ENCODE measurements at places on chromosomes 3 and 15. TPM values are rescaled to one million over a fixed set of nuclear protein-coding genes. Genes with fewer than 3 reads are reported as not detected.

GRCh38 chr3:8962226-8962861, 928 bp downstream of the RAD18 start:
- DNase-seq = no peak
- no peaks in the 10 kb centered on the region for H3K27me3 ChIP-seq
- H3K4me1 ChIP-seq = peaks cover 22% of the 10 kb centered on the region
- no peaks in the 10 kb centered on the region for H3K36me3 ChIP-seq
- peak overlapping the region; percentile 91 for H3K27ac ChIP-seq

DNA sequence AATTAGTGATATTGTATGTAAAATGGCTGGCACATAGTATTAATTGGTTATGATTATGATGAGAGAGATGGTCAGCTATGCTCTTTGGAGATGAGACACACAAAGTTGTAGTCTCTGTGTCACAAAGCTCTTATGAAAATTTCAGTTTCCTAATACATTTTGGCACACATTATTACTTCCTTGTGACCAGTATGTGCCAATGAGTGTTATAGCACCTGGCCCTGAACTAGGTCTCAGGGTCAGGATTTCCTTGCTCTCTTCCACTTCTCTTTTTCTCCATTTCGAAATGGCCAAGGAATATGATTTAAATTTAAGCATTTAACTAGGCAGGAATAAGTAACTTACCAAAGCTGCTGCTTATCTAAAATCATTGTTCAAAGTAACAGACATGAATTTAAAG, 28.0 kb downstream of the TIPARP start:
- H3K27me3 ChIP-seq = no peaks in the 10 kb centered on the region
- no peak overlapping the region for H3K4me3 ChIP-seq
- DNase-seq = no peak
- no peak overlapping the region for H3K27ac ChIP-seq
- no peaks in the 10 kb centered on the region for H3K36me3 ChIP-seq

DNA sequence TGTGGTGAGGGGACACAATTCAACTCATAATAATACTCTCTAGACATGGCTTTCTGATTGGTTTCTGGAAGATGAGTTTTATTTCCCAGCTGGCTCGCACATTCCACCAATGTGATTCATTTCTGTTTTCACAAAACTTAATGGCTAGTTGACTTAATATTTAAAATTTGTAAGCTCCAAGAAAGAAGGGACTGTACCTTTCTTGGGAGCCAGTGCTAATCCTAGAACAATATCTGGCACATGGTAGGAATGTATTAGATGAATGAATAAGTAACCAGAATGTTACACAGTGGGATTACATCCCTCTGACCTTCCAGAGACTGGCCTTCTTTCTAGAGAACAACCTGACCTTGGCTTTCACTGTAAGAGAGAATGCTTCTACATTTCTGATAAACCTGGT, 262.8 kb downstream of the RORA start:
- no peak overlapping the region for H3K27ac ChIP-seq
- no peak for DNase-seq
- H3K36me3 ChIP-seq = no peaks in the 10 kb centered on the region
- H3K27me3 ChIP-seq = no peaks in the 10 kb centered on the region

DNA sequence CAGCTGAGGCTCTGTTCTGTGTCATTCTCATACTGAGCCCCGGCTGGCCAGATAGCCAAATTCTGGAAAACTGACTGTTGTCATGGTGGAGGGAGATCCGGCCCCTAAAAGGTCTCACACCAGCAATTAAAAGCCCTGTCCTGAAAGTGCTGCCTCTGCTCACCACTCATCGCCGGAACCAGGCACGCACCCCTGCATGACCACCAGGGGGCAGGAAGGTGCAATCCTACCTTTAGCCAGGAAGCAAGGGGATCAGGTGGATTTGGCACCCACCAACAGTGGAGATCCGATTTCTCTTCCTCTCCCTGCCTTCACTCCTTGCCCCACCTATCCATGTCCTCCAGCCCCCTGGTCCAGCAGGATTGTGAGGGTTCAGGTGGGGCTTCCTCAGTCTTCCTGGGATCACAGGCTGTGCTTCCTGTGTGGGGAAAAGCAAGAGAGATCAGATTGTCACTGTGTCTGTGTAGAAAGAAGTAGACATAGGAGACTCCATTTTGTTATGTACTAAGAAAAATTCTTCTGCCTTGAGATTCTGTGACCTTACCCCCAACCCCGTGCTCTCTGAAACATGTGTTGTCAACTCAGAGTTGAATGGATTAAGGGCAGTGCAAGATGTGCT, 16.1 kb upstream of the CACNA2D2 start:
- no peak overlapping the region for H3K27ac ChIP-seq
- no peaks in the 10 kb centered on the region for H3K27me3 ChIP-seq
- H3K4me3 ChIP-seq = no peak overlapping the region
- peak; percentile 77 for DNase-seq

GRCh38 chr3:171829841-171830517, 13.2 kb upstream of the TMEM212 start:
- peak; percentile 72 for DNase-seq
- peak overlapping the region; percentile 42 for H3K27ac ChIP-seq
- H3K4me3 ChIP-seq = no peak overlapping the region
- H3K27me3 ChIP-seq = no peaks in the 10 kb centered on the region

GRCh38 chr3:134282659-134283047, 32.0 kb upstream of the RYK start:
- no peak for DNase-seq
- no peak overlapping the region for H3K27ac ChIP-seq
- H3K4me3 ChIP-seq = no peak overlapping the region

- H3K4me3 ChIP-seq = no peak overlapping the region
- no peak for DNase-seq
- peaks cover 46% of the 10 kb centered on the region for H3K27me3 ChIP-seq
- H3K4me1 ChIP-seq = no peaks in the 10 kb centered on the region
Measured at GRCh38 chr3:126417515-126417914, 22.8 kb downstream of the CFAP100 start.

DNA sequence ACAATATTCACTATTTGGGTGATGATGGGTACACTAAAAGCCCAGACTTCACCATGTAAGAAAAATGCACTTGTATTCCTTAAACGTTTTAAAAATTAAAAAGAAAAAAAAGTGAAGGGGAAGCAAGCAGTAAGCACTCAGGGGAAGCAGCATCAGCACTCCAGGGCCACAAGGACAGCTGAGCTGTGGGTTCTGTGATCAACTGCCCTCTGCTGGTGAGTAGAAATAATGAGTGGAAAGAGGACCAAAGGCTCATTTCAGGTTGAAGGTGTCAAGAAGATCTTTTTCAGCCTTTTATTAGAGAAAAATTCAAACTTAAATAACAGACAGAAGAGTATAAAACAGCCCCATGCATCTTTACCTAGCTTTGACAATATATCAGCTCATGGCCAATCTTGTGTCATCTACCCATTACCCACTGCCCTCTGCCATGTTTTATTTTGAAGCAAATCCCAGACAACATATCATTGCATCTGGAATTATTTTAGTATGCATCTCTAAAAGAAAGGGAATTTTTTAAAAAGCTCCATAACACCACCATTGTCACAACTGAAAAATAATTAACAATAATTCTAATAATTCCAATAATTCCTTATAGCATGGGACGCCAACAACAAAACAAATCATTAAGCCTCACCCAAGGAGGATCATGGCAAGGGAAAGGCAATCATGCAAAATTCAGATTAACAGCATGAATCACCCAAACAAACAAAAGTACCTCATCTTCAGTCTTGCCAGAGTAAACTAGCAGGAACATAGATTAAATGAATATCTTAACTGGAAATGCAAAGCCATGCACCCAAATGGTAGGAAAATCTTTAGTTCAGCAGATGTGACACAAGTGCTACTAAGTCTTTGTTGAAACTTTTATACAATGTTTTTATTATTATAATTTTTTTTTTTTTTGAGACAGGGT, 42.5 kb downstream of the TAMM41 start:
- H3K27me3 ChIP-seq = no peaks in the 10 kb centered on the region
- no peaks in the 10 kb centered on the region for H3K4me1 ChIP-seq
- no peaks in the 10 kb centered on the region for H3K36me3 ChIP-seq
- no peak overlapping the region for H3K27ac ChIP-seq

GRCh38 chr15:39592500-39592899, 11.6 kb downstream of the THBS1 start:
- H3K27ac ChIP-seq = no peak overlapping the region
- H3K4me1 ChIP-seq = peaks cover 10% of the 10 kb centered on the region
- DNase-seq = peak; percentile 13
- no peak overlapping the region for H3K4me3 ChIP-seq
- H3K27me3 ChIP-seq = no peaks in the 10 kb centered on the region
- H3K36me3 ChIP-seq = peaks cover 78% of the 10 kb centered on the region

- H3K36me3 ChIP-seq = no peaks in the 10 kb centered on the region
- no peak overlapping the region for H3K4me3 ChIP-seq
- no peak overlapping the region for H3K27ac ChIP-seq
- H3K4me1 ChIP-seq = no peaks in the 10 kb centered on the region
- no peak for DNase-seq
- no peaks in the 10 kb centered on the region for H3K27me3 ChIP-seq
Measured at GRCh38 chr3:1855841-1856240, 242.8 kb upstream of the CNTN4 start.

GRCh38 chr15:56215769-56216168, 27.9 kb downstream of the RFX7 start:
- DNase-seq = no peak
- H3K4me1 ChIP-seq = no peaks in the 10 kb centered on the region
- H3K27ac ChIP-seq = no peak overlapping the region
- H3K36me3 ChIP-seq = no peaks in the 10 kb centered on the region
- H3K27me3 ChIP-seq = no peaks in the 10 kb centered on the region
- no peak overlapping the region for H3K4me3 ChIP-seq

- no peaks in the 10 kb centered on the region for H3K27me3 ChIP-seq
- no peaks in the 10 kb centered on the region for H3K36me3 ChIP-seq
- no peak for DNase-seq
Measured at GRCh38 chr3:55061720-55062034, 133.8 kb upstream of the LRTM1 start.

- no peaks in the 10 kb centered on the region for H3K36me3 ChIP-seq
- H3K4me1 ChIP-seq = peaks cover 19% of the 10 kb centered on the region
- no peak overlapping the region for H3K27ac ChIP-seq
Measured at GRCh38 chr3:125213946-125214542, 1.5 kb upstream of the SLC12A8 start.

DNA sequence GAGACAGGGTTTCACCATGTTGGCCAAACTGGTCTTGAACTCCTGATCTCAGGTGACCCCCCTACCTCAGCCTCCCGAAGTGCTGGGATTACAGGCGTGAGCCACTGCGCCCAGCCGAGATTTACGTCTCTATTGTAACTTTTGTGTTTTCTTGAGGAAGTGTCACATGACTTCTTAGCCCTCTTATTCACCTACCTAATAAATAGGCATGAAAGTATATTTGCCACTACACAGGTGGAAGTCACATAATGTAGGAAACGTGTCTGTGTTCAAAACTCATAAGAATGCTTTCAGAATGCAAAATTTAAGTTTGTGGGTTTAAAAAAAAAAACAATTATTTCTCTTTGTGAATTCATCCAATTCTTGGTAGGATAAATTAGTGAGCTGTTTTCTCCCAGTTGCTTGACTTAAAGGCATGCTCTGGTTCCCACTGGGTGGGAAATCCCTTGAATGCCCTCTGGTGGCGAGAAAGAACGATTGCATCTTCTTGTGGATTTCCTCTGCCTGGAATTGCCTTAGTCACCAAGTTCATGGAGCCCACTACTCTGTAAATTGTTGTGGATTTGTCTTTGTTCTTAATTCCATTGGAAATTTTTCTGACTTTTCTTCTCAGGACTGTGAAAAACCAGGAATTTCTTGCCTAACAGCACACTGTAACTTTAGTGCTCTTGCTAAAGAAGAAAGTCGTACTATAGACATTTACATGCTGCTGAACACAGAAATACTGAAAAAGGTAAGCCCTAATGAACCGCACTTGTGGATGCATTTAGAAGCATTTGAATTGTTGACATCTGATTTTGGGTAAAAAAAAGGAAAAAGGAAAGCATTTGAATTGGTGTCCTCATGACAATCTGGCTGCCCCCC, 82.2 kb upstream of the CTDSPL start:
- no peaks in the 10 kb centered on the region for H3K27me3 ChIP-seq
- no peak overlapping the region for H3K4me3 ChIP-seq
- H3K27ac ChIP-seq = no peak overlapping the region
- no peaks in the 10 kb centered on the region for H3K36me3 ChIP-seq
- no peak for DNase-seq

DNA sequence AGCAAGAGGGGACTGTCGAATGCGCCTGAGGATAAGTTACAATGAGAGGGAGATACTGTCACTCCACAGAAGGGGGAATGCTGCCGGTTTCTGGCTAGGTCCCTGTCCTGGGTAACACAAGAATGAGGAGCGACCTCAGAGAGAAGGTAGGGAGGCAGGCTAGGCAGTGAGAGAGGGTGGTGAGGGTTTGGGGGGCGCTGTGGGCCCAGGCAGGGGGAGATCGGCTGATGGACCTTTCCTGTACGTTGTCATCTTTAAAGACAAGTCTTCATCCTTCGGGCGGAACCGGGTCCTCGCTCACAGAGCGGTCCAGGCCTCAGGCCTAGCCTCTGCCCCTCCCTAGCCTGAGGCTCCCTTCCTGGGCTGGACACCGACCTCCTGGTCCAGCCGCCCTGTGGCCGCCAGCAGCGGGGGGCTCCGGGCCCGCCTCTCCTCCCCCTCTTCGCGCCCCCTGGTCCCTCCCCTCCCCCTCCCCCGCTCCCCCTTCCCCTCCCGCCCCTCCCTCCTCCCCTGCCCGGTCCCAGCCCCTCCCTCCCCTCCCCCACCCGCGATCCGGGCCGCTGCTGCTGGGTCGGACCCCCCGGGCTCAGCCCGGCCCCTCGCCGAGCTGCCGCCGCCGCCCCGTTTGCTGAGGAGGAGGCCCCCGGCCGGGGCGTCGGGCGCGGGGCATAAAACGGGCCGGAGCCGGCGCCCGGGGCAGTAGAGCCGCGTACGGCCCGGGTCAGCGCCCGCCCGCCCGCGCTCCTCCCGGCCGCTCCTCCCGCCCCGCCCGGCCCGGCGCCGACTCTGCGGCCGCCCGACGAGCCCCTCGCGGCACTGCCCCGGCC, at the start of gene CHRD:
Gene CHRD, plus strand, starts transcription at position 697 of the 827 bp plus-strand sequence. CDS start 265 bp downstream, outside the sequence.
- H3K36me3 ChIP-seq = no peaks in the 10 kb centered on the region
- H3K4me3 ChIP-seq = peak within 1 kb of the TSS; percentile 44
- peak within 1 kb of the TSS; percentile 76 for H3K27ac ChIP-seq
- no peak for DNase-seq
- peaks cover 13% of the 10 kb centered on the region for H3K4me1 ChIP-seq

DNA sequence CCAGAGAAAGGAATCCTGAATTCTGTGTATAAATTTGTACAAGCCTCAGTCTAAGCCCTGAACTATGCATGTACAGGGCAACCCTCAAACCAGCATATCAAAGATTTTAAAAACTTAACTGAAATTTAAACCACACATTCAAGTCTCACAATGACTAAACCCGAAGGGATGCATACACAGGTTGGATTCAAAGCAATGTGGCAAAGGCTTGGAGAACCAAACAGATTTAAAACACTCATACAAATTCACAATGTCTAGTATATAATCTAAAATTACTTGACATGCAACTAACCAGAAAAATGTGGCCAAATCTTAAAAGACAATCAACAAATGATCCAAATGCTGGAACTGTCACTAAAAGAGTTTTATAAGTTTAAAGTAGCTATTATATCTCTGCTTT, 36.4 kb downstream of the CEP152 start:
- no peak overlapping the region for H3K4me3 ChIP-seq
- peaks cover 4% of the 10 kb centered on the region for H3K36me3 ChIP-seq
- no peak overlapping the region for H3K27ac ChIP-seq
- no peaks in the 10 kb centered on the region for H3K4me1 ChIP-seq

The RBP2 gene
- total RNA-seq = not detected

The ADAMTS9 gene
- total RNA-seq = 9.8 TPM

The GP9 gene
- 0.64 TPM for total RNA-seq

The CHCHD4 gene
- 22.1 TPM for total RNA-seq

The NMNAT3 gene
- 12.6 TPM for total RNA-seq

The FYCO1 gene
- 40.0 TPM for total RNA-seq

The NMB gene
- total RNA-seq = not detected

The ASB14 gene
- not detected for total RNA-seq

The C3orf22 gene
- total RNA-seq = not detected

The MCF2L2 gene
- 0.20 TPM for total RNA-seq

The OPA1 gene
- total RNA-seq = 92.4 TPM

The ATP13A5 gene
- total RNA-seq = not detected
